GM13977 (cell line): ENCODE measurements at places on chromosomes 7 and 10.

GRCh38 chr10:74307061-74307651, 156.1 kb downstream of the ADK start:
- DNase-seq: no peak

GRCh38 chr10:10765017-10765416, 252.7 kb upstream of the CELF2 start:
- DNase-seq: no peak

DNA sequence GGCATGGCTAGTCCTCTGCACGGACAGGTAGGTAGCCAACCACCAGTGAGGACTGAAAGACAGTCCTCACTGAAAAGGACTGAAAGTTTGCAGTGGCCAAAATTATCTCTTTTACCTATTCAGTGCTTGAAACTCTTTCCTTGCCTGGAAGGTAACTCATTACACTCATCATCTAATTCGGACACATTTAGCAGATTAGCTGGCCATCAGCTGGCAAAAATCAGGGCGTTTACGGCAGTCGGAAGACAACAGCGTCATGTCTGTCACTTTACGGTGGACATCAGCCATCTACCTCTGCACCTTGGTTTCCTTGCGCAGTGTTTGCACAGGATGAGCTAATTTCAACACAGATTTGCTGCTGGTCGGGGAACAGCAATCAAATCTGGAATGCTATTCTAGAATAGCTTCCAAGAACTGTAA, 740 bp downstream of the ANXA7 start:
- DNase-seq: peak; percentile 73

- DNase-seq: no peak
These were observed 56.0 kb upstream of the MACROH2A2 start for GRCh38 chr10:69996611-69997010.

DNA sequence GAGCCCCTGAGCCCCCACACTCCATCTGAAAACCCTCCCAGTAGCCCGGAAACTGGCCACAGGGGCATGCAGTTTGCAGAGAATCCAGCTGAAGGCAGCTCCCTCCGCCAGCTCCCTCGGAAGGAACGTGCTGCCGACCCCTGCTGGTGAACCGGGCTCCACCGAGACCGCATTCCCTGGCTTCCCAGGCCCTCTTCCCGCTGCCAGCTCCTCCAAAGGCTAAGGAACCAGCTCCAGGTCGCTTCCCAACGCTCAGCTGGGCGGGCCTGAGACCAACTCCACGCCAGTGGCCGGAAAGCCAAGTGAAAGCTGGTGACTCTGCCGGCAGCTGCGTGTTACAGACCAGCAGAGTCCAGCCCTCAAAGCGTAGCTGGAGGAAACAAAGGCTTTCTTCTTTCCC, 35.8 kb downstream of the GPER1 start:
- no peak for DNase-seq

DNA sequence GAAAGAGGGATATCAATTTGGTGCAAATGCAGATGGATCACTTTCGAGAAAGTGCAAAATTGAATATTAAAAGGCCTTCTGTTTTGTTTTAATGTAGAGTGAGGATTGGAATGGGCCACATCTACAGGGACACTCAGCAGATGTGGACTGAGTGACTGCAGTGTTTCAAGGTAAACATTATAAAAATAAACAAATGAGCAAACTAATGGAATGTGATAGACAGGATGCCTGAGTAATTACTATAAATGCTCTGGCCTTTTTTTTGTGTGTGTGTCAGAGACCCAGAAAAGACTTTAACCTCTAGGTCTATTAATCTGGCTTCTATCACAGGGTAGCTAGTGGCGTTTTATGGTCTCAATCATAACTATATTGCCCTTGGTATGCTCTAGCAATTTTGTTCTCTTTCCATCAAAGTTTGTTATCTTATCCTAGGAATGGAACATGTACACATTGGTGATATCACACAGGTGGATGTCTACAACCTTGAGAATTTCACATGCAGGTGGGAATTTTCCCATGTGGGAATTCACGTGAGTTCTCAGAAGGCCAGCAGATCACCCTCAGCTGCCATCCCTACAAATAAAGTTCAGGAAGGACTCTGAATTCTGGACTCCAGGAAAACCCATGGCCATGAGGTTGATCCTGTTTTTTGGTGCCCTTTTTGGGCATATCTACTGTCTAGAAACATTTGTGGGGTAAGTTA, at the start of gene CPA2:
Gene CPA2, plus strand, starts transcription at position 606 of the 703 bp plus-strand sequence. Its CDS starts 19 bp downstream, at position 625.
- DNase-seq: no peak
